ENCODE measurements at places on chromosomes 2 and 18.

- no peak for DNase-seq
These were observed 1.0 kb upstream of the REV1 start for GRCh38 chr2:99490623-99491461.

DNA sequence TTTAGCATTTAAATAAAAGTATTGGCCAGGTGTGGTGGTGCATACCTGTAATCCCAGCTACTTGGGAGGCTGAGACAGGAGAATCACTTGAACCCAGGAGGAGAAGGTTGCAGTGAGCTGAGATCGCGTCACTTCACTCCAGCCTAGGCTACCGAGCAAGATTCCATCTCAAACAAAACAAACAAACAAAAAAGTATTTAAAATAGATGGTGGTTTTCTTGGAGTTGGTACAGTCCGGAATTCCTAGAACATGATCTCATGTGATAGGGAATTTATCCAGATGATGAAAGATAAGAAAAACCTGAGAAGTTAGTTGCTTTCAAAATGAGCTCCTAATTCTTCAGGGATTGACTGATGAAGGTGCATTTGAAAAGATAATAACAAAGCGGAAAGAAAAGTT, 62.0 kb downstream of the BIRC6 start:
- no peak for DNase-seq

DNA sequence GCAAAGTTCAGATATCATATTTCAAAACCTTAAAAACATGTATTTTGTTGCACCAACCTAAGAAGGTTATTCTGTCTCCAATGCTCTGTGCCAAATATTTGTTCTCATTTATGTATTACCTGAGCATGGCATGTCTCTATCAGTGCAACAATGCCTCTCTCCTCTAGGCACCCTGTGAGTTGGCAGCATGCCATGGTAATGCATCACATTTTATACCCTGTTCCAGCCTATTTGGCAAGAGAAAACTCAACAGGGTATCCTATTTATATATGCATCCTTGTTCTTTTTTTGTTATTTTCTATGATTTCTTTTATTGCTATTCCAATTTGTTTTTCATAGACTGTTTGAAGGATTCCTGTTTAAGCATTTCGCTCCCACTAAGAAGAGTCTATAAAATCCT, 126.3 kb upstream of the NRXN1 start:
- no peak for DNase-seq

- DNase-seq = no peak
These were observed 292.0 kb downstream of the ZNF804A start for GRCh38 chr2:184890311-184890710.

GRCh38 chr18:57210716-57211411, 64.0 kb downstream of the BOD1L2 start:
- DNase-seq = no peak

DNA sequence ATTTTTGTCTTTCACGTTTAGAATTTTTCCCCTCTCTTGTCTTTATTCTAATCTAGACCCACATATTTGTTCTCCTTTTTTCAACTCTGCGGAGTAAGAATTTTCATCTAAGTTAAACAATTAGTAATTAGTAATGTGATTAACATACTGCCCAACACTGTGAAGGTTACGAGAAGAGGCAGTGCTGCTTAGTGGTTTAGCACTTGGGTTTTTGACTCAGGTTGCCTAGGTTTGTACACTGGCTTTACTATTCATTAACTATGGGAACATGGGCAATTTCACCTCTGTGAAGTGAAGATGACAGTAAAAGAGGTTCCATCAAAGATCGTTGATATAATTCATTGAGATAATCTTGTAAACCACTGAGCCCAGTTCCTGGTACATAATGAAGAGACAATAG, 82.2 kb upstream of the PNPT1 start:
- no peak for DNase-seq

- DNase-seq = no peak
These were observed 117.1 kb upstream of the SERTAD2 start for GRCh38 chr2:64770781-64771334.

DNA sequence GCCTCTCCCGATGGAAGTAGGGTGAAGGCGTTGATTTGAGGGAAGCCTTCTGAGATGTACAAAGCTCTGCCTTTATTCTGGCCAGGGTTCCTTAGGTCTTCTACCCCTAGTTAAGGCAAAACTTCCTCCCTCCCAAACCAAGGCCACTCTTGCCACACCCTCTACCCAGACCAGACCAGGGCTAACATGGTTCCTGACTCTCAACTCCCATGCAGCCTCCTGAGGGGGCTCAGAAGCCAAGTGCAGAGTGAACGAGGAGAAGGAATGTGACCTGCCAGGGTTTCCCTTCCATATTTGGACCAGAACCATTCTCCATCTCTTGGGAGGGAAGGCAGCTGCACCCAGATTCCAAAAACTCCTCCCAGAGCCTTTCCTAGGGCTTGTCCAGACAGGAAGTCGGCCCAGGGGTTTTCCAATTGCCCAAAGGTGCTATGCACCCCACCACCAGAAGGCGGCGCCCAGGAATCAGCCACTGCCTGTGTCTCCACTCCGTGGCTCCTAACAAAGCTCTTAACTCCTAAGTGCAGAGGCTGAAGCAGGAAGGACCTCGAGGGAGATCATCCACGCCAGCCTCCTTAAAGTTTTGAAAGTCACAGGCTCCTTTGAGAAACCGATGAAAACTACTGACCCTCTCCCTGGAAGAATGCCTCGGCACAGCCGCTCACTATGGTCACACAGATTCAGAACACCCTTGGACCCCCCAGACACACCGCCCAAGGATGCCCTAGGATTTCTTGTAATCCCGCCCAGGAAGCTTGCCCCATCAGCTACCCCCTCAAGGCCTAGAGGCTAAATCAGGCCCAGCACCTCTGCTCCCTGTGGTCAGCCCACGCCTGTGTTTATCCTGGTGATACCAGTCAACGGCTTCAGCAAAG, 157.8 kb downstream of the SMAD2 start:
- DNase-seq = peak; percentile 28

DNA sequence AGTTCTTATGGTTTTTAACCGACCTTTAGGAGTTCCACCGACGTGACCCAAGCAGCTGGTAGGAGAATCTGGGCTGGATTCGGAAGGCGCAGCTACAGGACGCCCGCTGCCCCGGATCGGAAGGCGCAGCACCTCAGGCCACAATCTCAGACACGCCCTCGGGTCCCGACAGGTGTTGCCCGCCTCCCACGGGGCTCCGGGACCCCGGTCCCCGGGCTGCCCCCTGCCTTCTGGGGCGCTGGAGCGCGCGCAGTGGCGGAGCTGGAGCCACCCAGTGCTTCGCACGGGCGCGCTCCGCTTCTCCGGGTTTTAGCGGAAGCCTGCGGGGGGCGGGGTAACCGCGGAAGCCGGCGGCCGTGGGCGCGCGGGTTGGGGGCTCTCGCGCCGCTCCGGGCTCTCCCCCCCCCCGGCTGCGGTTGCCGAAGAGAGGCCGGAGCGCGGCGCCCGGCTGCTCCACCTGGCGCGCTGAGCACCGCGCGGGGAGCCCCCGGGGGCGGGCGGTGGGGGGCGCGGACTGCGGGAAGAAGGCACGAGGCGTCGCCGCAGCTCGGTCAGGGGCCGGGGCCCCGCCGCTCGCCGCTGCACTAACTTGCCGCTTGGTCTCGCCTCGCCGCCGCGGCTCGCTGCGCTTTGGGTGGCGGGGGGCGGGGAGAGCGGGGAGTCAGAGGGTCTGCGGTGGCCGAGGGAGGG, 718.8 kb downstream of the DPP10 start:
- DNase-seq = no peak

- no peak for DNase-seq
These were observed 1206.7 kb upstream of the CDH2 start for GRCh38 chr18:29383311-29384273.

- no peak for DNase-seq
These were observed 71.4 kb downstream of the ZEB2 start for GRCh38 chr2:144448389-144449027.

- DNase-seq = no peak
These were observed 24.1 kb upstream of the PLEKHM3 start for GRCh38 chr2:208049441-208049840.

GRCh38 chr2:134039912-134040581, 213.8 kb upstream of the MGAT5 start:
- DNase-seq = no peak

GRCh38 chr2:19947184-19947940, 42.5 kb downstream of the WDR35 start:
- no peak for DNase-seq

- DNase-seq = no peak
These were observed 268.8 kb downstream of the ARHGAP15 start for GRCh38 chr2:143397884-143398614.

GRCh38 chr18:60070631-60071030, 170.8 kb downstream of the PMAIP1 start:
- DNase-seq = no peak

- DNase-seq = no peak
These were observed 126.7 kb downstream of the TMX3 start for GRCh38 chr18:68588169-68588568.

- no peak for DNase-seq
These were observed 13.3 kb upstream of the TRIM43 start for GRCh38 chr2:95578539-95578938.

GRCh38 chr18:62126737-62127136, 60.1 kb downstream of the PIGN start:
- DNase-seq = no peak

DNA sequence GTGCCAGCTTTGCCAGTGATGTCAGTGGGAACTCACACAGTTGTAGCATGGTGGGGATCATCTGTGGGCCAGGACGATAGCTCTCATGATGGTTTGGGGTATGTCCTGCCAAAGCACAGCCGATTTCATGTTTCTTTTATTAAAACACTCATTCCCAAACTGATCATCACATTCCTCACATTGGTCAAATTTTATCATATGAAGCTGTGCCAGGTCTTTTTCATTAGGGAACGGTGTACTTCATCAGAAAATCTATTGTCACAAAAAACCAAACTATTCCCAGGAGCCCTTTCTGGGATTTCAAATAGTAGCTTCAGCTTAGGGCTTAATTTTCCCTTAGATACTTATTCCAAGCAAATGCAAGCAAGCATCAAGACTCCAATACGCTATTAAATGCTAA, 42.0 kb downstream of the ITGA4 start:
- no peak for DNase-seq

All from stimulated activated CD8-positive, alpha-beta memory T cell treated with anti-CD3 and anti-CD28 coated beads, Interleukin-7, amount 100 ng/mL, for 48 hours (primary cell).